Endothelial cell of coronary artery (primary cell): ENCODE measurements at places on chromosomes 2 and 18. TPM values are rescaled to one million over a fixed set of nuclear protein-coding genes. Genes with fewer than 3 reads are reported as not detected.

Gene IL37
- total RNA-seq, result not detected in 2 replicates

Gene KLHL29
- 2.8 and 6.3 TPM in 2 replicates for total RNA-seq

Gene ITGB6
- total RNA-seq, result 0.09 TPM in 1 of 2 replicates, not detected in the other

Gene IL36RN
- total RNA-seq, result not detected in 2 replicates

Gene ATL2
- 63.7 and 64.4 TPM in 2 replicates for total RNA-seq

Gene HOXD1
- 1.8 and 2.3 TPM in 2 replicates for total RNA-seq

Gene OR6B2
- not detected in 2 replicates for total RNA-seq

Gene POMC
- 0.09 and 0.66 TPM in 2 replicates for total RNA-seq

Gene NMUR1
- under 0.01 TPM in 1 of 2 replicates, not detected in the other for total RNA-seq

Gene ZNF521
- total RNA-seq, result 65.4 and 78.2 TPM in 2 replicates

Gene GPR155
- 1.3 and 2.4 TPM in 2 replicates for total RNA-seq

Gene UGT1A10
- total RNA-seq, result not detected in 2 replicates

Gene MOB4
- total RNA-seq, result 27.3 and 28.8 TPM in 2 replicates

Gene KIF5C
- total RNA-seq, result 0.09 TPM in 2 replicates

Gene CAPN14
- total RNA-seq, result under 0.01 and 0.09 TPM in 2 replicates

Gene GCG
- not detected in 2 replicates for total RNA-seq

Gene DES
- total RNA-seq, result not detected in 2 replicates
